Fibroblast of mammary gland (primary cell): ENCODE measurements at places on chromosomes 5 and 9.

DNA sequence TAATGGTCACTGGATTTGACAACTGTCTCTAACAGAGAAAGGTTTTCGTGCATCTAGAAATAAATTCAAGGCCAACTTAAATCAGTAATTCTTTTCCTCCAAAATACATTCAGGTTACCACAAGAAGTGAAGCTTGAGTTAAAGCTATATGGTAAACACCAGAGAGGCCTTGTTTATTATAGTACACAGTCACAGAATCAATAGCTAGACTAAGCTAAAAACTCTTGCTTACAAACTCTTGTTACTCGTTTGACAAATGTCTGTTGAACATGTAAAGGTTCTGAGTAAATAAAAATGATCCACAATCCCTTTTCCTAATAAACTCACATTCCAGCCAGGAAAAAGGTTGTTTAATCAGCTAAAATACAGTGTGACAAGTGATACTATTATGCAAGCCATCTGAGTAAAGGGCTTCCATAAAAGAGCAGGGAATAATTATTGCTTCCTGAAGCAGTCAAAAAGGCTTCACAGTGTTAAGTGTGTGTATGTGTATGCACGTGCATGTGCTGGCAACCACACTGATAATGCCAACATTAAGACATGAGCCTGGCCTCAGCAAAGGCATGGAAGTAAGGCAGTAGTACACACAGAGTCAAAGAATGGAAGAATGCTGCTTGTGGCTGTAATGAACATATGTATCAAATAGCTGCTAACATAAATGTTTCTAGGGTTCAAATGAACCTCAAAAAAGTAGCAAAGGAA, 12.8 kb downstream of the PTAR1 start:
- DNase-seq = no peak

DNA sequence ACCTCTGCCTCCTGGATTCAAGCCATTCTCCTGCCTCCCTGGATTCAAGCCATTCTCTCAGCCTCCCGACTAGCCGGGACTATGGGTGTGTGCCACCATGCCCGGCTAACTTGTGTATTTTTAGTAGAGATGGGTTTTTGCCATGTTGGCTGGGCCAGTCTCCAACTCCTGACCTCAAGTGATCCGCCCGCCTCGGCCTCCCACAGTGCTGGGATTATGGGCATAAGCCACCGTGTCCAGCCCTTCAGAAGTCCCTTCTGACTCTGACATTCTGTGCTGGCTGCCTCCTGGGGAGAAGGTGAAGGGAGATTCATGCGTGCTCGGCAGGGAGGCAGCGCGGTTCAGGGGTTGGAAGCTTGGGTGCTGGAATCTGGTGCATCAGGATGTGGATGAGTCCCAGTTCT, 28.8 kb downstream of the PRRX2 start:
- DNase-seq = no peak

GRCh38 chr5:157502143-157502647, 42.2 kb downstream of the NIPAL4 start:
- DNase-seq = no peak

DNA sequence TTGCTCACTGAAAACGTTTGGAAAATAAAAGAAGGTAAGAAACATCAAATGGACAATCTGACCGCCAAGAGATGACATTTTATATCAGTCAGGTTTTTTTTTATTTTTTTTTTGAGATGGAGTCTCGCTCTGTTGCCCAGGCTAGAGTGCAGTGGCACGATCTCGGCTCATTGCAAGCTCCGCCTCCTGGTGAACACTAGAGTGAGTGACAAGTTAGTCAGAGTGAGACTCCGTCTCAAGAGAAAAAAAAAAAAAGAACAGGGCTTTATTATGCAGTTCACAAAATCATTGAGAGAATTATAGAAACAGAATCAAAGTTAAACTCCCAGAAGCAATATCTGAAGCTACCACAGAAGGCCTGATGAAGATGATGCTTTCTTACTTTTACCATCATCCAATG, 70.1 kb downstream of the DTWD2 start:
- DNase-seq = no peak

DNA sequence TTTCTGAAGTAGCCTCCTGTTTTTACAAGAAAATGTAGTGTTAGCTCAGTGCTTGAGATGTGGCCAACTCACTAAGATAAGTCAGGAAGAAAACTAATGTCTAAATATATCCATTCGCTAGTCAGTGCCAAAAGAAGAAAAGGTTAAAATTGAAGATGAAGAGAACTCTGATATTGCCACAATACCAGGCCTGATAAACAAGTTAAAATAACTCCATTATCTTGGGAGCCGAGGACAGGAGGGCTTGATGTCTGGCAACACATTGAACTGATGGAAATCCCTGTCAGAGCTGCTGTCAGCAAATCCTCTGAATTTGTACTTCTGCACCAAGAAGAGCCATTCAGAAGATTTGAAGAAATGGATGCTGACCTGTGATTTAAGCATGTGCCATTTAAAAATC, 103.4 kb downstream of the LRRC70 start:
- no peak for DNase-seq

DNA sequence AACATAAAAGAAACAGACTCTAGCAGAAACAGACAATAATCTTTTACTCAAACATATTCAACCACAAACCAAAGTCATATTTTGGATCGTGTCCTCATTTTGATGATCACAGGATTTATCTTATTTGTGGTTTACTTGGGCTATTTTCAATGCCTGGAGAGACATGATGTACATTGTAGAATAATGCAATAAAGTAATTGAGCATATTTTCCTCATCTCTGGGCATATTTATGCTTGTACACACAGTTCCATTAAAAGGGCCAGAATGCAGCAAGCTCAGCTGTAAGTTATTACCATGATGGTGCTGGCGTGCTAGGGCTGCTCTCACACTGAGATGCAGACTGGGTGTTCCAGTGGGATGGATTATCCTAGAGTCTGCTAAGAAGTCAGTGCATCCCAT, 456.7 kb downstream of the TLE4 start:
- DNase-seq = peak; percentile 81

GRCh38 chr5:116834796-116835515, 260.3 kb upstream of the SEMA6A start:
- DNase-seq = no peak

- peak; percentile 91 for DNase-seq
Measured at GRCh38 chr9:107190061-107190935, 92.8 kb upstream of the RAD23B start.

DNA sequence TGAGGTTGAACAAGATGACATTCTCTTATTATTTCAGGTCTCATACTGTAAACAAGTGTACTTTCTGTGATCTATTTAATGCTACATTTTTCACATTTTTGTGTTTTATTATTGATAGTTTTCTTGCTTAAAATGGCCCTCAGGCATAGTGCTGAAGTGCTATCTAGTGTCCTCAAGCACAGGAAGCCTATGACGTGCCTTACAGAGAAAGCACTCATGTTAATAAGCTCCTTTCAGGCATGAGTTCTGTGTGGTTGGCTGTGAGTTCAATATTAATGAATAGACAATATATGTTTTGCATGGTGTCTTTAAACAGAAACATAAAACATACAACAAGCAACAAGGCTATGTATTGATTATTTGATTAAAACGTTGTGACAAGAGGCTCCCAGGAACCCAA, 450.1 kb downstream of the PLK2 start:
- no peak for DNase-seq

GRCh38 chr5:177308740-177309139, 3.0 kb downstream of the MXD3 start:
- no peak for DNase-seq

DNA sequence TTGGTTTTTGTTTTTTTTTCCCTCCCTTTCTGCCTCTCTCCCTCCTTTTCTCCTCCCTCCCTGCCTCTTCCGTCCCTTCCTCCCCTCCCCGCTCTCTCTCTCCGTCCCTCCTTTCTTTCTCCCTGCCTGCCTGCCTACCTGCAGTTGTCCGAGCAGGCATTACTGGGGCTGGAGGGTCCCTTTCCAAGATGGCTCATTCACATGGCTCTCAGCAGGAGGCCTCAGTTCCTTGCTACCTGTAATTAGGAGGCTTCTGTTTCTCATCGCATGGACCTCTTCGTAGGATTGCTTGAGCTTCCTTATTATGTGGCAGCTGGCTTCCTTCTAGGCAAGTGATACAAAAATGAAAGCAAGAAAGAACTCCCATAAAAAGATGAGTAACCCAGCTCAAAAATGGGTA, 8.0 kb downstream of the RGS3 start:
- DNase-seq = no peak

GRCh38 chr9:22722492-22722891, 275.9 kb downstream of the DMRTA1 start:
- peak; percentile 1 for DNase-seq

GRCh38 chr5:132098151-132098594, 24.6 kb downstream of the CSF2 start:
- DNase-seq = peak; percentile 43

DNA sequence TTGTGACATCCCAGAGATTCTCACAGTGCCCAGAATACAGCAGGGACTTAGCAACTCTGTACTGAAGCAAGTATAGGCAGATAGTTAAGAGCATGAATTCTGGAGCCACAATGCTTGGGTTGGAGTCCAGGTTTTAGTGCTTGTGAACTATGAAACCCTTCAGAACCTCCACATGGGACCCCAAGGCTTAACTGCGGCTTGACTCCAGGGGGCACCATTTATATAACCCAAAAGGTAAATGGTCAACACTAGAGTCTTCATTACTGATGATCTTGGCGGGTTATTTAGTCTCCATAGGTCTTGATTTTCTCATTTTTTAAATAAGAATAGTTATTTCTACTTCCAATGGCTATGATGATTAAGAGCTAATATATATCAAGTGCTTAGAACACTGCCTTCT, 390.3 kb downstream of the TAF11L14 start:
- no peak for DNase-seq

DNA sequence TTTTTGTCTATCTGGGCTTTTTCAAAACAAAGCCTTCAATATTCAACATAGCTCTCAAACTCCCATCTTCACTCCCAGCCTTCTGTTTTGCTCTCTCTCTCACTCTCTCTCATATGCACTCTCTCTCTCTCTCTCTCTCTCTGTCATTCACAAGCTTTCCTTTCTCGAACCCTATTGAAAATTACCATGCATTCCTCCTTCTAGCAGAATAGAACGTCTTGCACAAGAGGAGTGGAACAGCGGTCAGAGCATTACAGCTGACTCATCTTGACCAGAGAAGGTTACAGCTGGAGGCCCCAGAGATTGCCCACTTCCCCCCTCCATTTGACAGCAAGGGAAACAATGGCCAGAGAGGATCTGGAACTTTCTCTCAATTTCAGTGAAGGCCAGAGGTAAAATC, 51.0 kb upstream of the LIFR start:
- DNase-seq = peak; percentile 96

- DNase-seq = no peak
Measured at GRCh38 chr5:61677220-61677619, 345.2 kb downstream of the ZSWIM6 start.

DNA sequence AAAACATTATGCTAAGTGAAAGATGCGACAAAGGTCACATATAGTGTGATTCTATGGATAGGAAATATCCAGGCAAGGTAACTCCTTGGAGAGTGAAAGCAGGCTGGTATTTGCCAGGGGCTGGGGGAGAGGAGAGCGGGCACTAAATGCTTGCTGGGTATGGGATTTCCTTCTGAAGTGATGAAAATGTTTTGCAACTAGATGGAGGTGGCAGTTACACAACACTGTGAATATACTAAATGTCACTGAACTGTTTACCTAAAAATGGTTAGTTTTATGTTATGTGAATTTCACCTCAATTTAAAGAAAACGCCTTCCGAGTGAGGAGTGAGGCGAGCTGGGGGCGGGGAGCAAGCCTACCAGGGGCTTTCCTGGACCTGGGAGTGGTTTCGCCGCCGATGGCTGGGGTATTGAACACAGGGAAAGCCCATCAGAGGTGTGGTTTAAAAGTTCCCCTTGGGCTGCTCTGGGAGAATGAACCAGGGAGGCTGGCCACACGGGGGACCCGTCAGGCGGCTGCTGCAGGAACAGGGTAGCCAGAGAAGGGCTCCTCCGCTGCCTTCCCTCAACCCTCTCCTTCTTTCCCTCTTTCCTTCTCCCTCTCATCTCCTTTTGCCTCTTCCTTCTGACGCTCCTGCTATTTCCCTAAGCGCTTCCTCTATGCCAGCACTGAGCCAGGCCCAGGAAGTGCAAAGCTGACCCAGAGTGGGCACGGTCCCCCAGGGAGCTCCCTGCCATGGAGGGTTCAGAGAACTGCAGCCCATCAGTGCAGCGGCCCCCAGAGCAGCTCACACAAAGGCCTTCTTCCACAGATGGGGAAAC, 4.9 kb downstream of the AKNA start:
- no peak for DNase-seq

GRCh38 chr5:144219869-144220268, 49.2 kb downstream of the KCTD16 start:
- no peak for DNase-seq

GRCh38 chr5:57193757-57194413, 20.0 kb downstream of the GPBP1 start:
- DNase-seq = no peak

DNA sequence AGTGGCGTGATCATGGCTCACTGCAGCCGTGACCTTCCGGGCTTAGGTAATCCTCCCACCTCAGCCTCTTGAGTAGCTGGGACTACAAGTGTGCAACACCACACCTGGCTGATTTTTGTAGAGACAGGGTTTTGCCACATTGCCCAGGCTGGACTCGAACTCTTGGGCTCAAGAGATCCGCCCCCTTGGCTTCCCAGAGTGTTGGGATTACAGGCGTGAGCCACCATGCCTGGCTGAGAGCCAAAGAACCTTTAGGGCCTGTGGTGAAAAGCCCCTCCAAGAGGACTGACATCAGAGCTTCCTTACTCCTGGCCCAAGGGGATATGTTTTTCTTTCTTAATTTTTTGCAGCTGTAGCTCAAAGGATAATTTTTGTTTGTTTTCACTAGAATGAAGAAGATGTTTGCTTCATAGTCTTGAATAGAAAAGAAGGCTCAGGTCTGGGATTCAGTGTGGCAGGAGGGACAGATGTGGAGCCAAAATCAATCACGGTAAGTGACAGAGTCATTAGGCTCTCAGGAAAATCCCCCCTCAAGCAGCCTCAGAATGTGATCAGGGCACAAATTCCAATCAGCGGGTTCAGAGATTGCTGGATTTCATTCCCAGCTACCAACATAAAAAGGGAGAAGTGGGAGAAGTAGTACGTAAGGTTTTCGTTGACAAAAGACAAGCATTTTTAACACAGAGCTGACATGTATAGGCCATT, 77.1 kb downstream of the GOLPH3 start:
- DNase-seq = peak; percentile 54

GRCh38 chr5:60209146-60209840, 315.8 kb upstream of the PDE4D start:
- DNase-seq = no peak

DNA sequence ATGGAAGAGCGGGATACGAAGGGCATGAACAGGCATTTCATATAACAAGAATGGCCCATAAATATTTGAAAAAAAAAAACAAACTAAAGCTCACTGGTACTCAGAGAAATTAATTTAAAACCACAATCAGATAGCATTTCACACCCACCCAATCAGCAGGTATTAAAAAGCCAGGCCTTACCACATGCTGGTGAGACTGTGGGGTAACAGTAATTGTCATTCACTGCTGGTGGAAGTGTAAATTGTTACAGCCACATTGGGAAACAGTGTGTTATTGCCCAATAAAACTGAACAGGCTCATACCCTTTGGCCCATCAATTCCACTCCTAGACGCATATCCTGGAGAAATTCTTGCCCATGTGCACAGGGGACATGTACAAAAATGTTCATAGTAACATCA, 66.0 kb downstream of the PLAC8L1 start:
- DNase-seq = no peak
